ENCODE measurements at places on chromosomes 16 and 17.
A peak's percentile ranks its signal among the peaks of the same experiment; 100 is the strongest.

DNA sequence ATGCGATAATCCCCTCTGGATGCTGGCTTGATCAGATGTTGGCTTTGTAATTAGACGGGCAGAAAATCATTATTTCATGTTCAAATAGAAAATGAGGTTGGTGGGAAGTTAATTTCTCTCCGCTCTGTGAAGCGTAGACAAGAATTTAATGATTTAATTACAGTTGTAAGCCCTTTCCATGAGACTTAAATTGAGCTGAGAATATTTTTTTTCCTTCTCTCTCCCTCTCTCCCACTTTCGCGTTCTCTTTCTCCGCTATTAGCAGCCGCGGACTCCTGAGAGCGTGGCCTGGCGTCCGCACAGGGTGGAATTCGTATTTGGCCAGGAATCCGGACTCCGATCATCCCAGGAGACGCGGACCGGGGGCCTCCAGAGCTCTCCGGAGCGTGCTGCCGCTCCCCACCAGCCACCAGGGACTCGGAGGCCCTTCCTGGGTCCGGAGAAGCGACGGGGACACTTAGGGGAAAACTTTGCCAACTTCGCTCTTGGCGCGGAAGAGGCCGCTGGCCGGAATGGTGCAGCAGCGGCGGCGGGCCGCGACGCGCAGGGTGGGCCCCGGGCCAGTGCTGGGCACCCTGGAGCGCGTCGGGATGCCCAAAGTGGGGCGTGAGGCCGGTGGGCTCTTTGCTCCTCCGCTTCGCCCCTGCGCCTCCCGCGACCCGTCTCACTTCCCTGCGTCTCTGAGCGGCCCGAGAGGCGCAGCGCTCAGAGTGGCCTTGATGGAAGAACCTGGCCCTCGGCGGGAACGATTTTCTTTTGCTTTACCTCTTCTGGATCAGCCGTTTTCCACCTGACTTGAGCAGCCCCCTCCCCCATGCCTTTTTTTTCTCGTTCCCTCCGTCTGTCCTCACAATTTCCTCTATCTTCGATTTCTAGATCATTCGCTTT is 3.6 kb upstream of the IRX3 start:
- no peak for DNase-seq

- no peak for DNase-seq
Observed at GRCh38 chr16:80122115-80122514, 418.7 kb upstream of the DYNLRB2 start.

DNA sequence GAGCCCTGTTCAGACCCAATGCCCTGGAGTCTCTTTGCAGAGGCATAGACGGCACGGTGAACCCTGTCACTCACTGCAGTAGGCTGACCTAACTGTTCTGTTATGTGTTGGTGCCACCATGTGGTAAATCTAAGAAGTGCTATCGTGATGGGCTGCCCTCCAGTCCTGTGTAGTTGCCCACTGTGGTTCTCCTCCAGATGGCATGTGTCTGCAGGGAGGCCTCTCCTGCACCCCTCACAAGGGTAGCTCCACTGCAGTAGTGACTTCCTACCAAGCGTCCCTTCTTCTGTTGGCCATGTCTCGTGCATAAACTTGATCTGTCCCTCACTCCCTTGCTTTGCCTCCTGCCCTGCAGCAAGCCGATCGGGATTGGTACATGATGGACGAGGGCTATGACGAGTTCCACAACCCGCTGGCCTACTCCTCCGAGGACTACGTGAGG is 5.8 kb downstream of the DHX38 start:
- DNase-seq, result peak; percentile 77

DNA sequence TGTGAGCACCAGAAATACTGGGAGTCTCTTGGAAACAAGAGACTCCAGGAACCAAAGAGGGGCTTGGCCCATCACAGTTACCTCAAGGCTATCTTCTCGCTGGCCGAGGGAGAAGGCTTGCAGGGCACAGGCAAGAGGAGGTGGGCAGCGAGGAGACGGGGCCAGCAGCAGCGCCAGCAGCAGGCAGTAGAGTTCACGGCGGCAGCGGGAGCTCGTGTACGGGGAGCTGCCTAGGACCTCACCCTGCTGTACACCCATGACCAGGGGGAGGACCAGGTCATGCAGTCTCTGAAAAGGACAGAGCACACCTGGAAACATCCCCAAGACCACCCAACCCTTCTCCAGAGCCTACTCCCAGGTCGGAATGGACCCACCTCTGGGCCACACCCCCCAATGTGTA is 30.8 kb downstream of the PELP1 start:
- DNase-seq, result no peak

DNA sequence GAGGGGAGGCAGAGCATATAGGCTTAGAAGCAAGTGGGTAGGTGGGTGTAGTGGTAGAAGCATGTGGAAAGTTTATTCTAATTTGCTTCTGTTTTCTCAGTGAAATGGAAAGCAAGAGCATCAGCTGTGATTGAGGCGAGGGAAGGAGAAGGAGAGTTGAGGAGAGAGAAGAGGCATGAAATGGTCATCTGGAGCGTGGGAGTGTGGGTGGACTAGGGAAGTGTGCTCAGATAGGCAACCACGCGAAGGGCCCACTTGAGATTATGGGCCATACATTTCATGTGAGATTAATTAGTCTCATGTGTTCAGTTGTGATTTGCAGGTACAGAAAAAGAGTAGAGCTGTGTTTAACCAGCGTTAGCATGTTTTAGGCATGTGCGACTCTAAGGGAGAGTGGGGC is 20.8 kb upstream of the CDC6 start:
- no peak for DNase-seq

GRCh38 chr16:49932434-49932833 is 76.5 kb upstream of the ZNF423 start:
- DNase-seq, result no peak

DNA sequence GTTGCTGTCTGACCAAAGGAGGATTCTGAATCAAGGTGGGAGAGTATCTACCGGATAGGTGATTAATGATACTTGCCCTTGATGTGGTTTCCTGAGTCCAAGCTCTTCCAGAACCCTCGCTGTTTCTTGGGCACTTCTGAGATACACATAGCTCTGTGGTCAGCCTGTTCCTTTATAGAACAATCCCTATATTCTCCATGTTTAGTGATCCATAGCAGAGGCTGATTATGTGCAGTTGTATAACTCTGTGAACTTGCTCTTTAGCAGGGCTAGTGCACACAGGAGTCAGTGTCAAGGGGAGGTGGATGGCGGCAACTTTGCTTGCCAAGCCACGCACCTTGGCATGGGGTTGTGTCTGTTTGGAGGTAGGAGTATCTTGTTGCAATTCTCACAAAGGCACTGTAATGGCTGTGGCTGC is 36.1 kb downstream of the ARL4D start:
- no peak for DNase-seq

DNA sequence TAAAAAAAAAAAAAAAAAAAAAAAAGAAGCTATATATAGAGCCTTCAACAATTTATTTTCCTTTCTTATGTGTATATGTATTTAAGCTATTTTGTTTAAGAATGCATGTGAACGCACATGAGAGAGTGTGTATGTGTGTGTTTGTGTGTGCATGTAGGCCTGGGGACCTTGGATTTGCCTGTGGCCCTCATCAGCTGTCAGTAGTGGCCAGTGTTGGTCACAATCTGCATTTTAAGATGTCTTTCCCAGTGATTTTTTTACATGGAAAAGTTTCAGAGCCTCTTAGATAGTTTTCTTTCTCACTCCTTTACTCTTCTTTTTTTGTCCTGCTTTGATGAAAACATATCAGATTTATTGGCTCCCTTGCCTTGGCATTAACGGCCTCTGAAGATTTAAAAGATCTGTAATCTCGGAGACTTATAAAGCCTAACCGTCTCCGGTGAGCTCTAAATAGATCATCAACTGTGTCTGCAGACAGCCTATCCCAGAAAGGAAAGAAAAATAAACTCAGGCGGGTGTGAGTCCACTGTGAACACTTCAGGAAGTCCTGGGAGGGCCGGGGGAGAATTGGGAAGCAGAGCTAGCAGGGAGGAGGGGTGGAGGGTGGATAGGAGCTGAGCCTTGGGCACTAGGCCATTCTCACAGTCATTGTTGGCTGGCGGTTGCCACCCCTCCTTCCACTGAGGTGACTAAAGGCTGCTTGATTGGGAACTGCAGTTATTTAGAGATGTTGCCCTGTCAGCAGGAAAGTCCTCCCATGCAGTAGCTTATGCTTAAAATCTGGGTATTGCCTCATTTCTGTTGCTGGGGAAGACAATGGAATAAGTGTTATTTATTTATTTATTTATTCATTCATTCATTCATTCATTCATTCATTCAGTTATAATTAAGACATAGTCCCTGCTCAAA is 86.8 kb downstream of the WWP2 start:
- no peak for DNase-seq

All from hematopoietic multipotent progenitor cell treated with erythropoietin and hydrocortisone succinate and interleukin-3 and kit ligand, for 17 days (in vitro differentiated cells).